SK-N-MC (cell line): ENCODE measurements at places on chromosomes 12 and 14.

- DNase-seq = no peak
These were observed 216 bp downstream of the IKBIP start for GRCh38 chr12:98644433-98644711.

DNA sequence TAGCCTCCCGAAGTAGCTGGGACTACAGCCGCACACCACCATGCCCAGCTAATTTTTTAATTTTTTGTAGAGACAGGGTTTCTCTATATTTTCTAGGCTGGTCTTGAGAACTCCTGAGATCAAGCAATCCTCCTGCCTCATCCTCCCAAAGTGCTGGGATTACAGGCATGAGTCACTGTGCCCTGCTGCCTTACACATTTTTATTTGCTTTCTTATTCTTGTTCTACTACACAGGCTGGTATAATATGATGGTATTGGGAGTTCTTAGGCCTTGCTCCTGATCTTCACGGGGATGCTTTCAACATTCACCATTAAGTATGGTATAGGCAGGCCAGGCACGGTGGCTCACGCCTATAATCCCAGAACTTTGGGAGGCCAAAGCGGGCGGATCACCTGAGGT, 21.2 kb downstream of the DGLUCY start:
- DNase-seq = no peak

DNA sequence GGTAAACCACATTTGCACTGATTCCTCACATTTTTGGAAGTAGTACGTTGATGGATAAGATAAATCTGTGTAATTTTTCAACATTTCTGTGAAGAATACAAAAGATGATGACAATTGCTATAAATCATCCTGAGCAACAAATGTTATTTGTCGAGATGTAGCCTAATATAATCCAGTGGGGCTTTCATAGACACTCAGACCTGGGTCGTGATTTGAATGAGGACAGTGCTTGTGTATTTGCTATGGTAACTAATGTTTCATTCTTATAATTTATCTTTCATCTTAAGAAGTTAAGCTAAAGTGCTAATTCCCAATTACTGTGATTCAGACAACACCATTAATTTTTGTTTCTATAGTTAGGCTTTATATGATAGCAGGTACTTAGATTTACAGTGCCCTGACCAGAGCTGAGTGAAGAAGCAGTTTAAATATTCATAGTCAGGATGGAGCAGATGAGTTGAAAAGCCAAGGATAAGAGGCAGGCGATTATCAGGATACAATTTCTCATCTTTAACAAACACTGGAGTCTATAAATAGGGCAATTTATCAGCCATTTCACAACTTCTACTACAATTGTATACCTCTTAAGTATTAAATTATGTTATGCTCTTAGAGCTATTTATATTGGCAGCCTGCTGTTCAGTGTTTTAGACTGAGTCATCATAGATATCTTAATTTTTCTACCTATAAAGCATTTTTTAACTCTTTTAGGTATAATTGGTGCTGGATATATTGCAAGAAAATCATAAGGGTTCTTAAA, 359.9 kb downstream of the TRHDE start:
- no peak for DNase-seq

GRCh38 chr14:65184032-65184764, 81.9 kb upstream of the MAX start:
- DNase-seq = no peak

- no peak for DNase-seq
These were observed 27.3 kb downstream of the SLC25A47 start for GRCh38 chr14:100350276-100350926.

DNA sequence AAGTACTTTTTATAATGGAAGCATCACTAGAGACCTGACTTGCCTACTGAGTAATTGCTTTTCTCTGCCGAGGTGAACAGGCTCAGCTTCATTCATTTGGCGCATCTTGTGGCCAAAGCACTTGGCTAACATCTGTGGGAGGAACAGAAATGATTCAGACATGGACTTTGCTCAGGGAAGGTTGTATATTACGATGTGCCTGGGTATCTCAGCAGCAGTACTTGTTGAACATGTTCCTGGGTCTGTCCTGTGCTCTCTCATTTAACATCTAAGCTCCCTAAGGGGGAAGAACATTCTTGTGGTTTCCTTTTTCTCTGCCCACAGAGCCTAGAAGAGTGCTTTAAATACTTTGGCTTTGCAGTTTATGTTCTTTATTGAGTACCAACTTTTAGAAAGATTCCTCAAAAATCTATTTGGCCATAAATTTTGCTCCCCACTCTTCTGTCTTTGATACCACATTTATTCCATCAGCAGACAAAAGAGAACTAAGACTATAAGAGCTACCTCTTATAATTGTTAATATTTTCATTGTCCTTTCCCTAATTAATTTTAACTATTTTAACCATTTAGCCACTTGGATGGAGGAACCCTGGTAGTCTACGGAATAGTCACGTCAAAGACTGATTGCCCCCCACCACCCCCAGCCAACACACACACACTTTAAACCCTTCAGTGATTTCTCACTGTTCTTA, 101.2 kb upstream of the EGLN3 start:
- no peak for DNase-seq

DNA sequence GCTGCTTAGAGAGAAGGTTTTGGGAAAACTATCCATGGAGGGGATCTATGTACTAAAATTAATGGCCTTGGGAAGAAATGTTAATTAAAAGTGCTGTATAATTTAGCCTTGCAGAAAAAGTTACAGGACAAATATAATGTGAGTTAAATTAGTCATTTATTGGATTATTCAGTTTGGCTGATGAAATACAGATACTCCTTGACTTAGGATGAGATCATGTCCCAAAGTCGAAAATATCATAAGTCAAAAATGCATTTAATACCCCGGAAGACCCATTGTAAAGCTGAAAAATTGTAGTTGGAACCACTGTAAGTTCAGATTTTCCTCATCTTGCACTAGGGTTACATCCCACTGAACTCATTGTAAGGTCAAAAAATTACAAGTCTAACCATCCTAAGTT, 9.7 kb downstream of the RTRAF start:
- DNase-seq = no peak

DNA sequence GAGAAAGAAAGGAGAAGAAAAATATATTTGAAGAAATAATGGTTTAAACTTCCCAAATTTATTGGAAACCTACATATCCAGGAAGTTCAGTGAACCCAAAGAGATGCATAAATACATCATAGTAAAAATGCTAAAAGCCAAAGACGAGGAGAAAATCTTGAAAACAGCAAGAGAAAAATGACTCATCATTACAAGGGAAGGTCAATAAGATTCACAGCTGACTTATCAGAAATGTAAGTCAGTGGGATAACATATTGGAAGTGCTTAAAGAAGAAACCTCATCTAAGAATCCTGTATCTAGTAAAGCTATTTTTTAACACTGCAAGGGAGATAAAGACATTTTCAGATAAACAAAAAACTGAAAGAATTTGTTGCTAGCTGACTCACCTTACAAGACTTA, 19.9 kb downstream of the RIC8B start:
- DNase-seq = no peak

GRCh38 chr12:44960856-44961255, 84.7 kb upstream of the NELL2 start:
- DNase-seq = no peak

- no peak for DNase-seq
These were observed 102.9 kb downstream of the RPS29 start for GRCh38 chr14:49483268-49483667.

DNA sequence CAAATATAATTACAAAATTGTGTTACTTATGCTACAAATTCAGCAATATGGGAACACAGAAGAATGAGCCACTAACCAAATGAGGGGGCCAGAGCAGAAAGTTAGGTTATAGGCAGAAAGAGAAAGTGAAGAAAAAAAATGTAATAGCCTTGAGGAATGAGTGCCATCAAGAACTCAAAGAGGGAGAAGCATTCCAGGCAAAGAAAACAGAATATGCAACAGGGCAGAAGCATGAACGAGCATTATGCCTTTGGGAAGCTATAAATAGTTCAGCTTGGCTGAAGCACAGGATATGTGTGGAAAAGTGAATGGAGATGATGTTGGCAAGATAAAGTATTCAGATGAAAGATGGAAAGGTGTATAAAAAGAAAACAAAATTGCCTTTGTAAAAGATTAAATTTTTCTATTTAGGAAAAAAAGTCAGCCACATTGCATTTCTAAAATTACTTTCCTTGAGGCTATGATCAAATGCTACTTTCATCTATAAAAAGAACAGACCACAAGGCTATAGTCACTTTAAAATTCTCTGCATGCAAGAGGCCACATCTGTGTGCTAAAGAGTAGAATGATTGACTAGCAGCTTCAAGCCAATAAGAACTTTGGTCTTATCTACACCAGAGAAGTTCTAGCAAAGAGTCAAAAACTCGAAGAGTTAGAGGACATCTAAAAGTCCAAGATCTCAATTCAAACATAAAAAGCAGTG, 193.6 kb upstream of the GARIN6 start:
- no peak for DNase-seq

GRCh38 chr12:52255926-52256583, 18.4 kb upstream of the KRT86 start:
- no peak for DNase-seq

DNA sequence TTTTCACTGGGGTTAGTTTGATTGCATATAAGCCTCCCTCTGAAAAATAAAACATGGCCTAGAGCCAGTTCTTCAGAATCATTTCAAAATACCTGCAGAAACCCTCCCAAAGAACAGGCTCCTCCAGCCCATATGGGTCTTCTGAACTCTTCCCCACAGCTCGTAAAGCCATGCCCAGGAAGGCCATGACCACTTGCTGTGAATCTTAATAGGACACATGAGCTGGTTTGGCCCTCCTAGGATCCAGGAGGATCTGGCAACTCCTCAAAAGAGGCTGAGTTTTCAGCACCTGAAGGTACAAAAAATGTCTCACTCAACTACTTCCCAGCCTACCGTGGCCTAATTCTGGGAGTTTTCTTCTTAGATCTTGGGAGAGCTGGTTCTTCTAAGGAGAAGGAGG, 2.4 kb downstream of the MYBPC1 start:
- no peak for DNase-seq

DNA sequence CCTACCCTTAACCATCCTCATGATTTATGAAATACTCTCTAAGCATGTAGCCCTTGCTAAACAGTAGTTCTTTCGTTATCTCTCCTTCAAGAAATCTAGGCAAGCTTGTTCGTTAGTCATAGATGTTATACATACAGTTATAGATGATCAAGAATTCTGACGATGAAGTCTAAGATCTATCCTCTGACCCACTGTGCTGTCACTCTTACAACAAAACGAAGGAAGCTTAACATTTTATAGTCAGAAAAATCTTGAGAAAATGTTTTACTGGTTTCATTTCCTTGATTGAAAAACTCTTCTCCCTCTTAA, 68.9 kb downstream of the SPPL3 start:
- DNase-seq = no peak

- no peak for DNase-seq
These were observed 371.8 kb downstream of the ADAMTS20 start for GRCh38 chr12:43180242-43180641.

DNA sequence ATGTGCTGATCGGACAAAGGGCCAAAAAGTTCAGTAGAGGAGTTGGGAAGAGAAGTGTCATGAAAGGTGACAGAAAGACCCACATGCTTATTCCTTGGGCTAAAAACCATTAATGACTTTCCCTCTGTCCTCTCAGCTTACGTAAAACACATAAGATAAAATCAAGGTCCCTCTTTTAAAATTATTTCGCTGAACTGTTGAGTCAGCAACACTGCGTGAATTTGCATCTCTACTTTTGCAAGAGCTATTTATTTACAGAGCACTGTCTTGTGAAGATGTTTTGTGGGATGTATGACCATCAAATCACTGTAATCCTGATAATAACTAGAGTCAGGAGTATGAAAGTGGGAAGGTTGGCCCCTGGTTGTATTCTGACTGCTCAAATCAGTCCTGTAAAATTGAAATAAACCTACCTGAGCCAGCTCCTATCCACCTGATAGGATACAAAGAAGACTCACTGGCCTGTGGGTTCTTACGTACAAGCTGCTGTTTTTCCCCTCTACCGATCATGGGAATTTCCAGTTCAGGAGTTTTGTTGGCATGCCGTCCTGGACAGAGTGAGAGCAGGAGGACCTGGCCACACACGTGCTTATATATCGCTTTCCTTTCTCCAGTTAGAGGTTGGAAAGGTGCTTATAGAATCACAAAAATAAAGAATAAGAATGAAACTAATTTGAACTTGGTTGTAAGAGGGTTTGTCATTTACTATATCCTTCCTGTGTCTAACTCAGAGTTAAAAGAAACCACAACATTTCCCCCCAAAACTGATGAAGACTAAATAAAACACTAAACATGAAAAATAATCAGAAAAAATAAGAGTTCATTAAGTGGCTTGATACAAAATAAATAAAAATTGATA, 42.9 kb downstream of the IFNG-AS1 start:
- DNase-seq = no peak

- no peak for DNase-seq
These were observed 58.8 kb upstream of the FLRT2 start for GRCh38 chr14:85471156-85471555.

- DNase-seq = no peak
These were observed 50.8 kb downstream of the NTN4 start for GRCh38 chr12:95739561-95740313.

- DNase-seq = no peak
These were observed 98.9 kb downstream of the PLXNC1 start for GRCh38 chr12:94247246-94247645.

DNA sequence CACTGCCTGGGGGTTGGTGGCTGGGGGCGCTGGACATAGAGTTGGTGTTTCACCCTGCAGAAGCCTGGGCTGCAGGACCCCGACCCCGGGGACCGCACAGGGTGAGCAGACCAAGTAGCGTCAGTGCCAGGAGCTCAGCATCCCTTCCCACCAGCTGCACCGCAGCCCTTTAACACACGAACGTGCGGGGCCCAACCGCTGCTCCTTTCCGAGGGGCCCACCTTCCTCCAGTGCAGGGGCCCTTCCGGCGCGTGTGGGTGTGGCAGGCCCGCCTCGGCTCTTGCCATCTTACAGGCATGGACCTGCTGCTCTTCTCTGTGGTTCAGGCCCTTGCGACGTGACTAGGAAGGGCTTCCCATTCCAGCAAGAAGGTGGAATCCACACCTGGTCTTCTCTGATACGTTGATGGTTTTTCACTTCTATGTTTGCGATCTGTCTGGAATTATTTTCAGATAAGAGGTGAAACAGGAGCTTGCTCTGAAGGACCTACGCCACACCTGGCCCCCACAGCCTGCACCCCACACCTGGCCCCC, 47.8 kb downstream of the LRCOL1 start:
- DNase-seq = no peak

DNA sequence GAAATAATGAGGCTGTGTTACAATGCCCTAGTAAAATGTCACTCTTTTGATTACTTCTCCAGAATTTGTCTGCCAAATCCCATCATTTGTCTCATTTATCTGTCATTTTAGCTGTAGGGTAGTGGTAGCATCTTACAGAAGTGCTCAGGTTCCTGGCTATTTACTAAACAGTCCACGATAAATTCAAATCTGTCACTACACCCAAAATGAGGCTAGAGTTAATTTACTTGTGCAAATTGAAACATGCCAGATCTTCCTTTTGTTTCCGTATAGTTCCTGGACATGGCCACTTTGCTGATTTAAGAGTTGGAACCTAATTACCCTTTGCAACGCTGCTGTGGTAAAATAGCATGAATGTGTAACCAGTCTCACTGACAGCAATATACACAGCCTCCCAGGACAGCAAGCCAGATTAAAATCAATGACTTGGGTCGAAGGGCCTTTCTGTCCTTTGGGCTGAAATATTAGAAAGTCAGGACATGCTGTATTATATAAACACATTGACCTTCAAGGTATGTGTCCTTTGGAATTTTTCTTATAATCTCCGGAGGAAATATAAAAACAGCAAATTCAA, 485.4 kb downstream of the MDGA2 start:
- no peak for DNase-seq
